T-cell (primary cell): ENCODE measurements at places on chromosomes 3 and 15.

DNA sequence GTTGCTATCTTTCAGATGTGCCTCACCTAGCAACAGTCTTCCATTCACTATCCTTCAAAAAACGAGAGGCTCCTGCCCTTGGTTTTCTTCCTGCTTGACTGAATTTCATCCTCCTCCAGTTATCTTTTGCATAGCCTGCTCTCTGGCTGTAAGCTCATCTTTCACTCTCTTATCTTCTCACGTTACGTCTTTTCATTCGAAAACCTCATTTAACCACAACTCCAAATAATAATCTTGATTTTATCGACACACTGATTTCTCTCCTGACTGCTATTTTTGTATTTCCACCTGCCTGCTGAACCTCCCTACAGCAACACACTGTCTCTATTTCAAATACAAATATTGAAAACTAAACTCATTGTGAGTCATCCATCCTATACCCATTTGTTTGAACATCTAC lies 230.7 kb upstream of the TMC3 start:
- DNase-seq: no peak

DNA sequence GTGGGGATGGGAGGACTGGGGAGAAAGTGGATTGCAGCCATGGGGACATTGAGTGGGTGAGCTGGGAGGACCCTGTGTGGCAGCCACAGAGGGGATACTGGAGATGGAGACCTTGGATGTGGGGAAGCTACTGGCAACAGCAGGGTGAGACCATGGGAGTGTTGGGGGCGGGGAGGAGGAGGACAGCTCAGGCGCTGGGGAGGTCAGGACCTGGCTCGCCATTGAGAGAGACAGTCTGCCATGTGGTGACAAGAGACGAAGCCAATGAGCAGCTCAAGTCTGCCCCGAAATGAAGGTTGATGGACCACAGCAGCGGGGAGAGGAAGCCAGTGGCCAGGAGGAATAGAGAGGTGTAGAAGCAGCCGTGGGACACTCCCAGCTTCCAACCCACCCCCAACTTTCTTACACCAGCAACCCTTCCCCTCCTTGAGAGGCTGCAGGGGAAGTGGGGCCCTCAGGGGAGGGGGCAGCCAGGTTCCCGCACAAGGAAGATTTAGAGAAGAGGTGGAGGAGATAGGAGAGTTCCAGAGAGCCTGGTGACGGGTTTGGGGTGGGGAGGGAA lies 118.1 kb downstream of the ASB7 start:
- no peak for DNase-seq

DNA sequence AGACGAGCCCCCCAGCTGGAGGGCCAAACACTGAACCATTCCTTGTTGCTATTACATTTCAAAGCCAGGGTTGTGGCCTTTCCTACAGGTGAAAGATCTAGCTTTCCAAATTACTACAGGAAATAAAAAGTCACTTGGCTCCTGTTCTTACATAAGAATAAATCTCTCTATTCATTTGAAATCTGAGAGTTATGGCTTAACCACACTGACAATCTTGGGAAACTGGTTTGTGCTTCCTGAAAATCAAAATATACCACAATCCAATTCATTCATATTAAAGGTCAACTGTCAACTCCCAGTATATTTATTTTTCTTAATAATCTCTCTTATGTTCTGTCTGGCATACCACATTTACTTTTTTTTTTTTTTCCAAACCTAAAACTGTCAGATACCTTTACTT lies 103.7 kb upstream of the LMOD3 start:
- DNase-seq: no peak

DNA sequence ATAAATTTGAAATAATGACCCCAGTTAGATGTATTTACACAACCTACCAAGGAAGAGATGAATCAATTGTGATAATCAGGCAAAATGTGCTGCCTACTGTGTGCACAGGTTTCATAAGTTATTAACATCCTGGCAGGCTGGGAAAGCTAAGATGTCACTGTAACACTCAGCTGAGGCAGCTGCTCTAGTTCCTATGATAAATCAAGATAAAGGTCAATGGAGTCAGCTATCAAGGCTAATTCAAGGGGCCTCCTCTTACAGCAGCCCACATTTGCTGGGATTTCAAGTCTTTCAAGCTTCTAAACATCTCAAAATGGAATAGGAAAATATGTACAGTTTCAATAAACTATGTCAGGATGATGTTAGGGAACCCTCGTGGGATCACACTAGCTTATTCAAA lies 70.7 kb upstream of the PYGO1 start:
- DNase-seq: no peak

GRCh38 chr3:13407475-13407874 lies 12.6 kb downstream of the NUP210 start:
- no peak for DNase-seq

DNA sequence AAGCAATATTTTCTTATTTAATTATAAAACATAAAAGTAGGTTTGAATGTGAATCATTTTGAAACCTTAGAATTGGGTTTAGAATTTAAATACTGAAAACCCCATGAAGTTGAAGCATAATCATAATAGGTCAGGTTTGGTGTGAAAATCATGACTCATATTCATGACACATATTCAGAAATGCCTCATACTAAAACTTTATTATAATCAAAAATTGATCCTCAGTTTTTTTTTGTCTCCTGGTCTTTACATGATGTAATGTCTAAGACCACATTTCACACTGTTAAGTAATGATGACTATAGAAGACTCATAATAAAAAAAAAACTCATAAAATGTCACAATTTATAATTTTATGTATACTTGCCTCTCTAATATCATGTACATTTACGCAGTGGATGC lies 190.4 kb downstream of the FOXP1 start:
- no peak for DNase-seq

- no peak for DNase-seq
Observed at GRCh38 chr3:188404701-188405100, 250.7 kb downstream of the LPP start.

GRCh38 chr3:132721479-132722164 lies 587 bp downstream of the NPHP3 start:
- no peak for DNase-seq

- no peak for DNase-seq
Observed at GRCh38 chr3:71311661-71312046, 271.9 kb downstream of the FOXP1 start.

DNA sequence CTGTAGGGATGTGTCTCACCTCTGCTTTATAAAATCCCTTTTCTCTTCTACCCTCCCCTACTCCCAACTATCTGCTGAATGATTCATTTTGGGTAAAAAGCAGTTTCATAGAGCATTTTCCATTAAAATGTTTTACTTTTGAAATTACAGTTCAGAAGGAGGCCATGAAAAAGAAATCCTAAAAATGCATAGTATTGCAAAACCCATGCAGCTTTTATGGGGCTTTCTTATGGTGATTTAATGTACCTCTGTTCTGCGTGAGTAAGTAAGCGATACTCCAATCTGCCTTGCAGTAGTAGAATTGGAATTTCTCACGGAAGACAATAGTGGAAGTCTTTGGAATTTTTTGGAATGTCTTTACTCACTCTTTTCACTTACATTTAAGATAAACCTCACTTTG lies 111.9 kb downstream of the ARPP21 start:
- no peak for DNase-seq

- DNase-seq: no peak
Observed at GRCh38 chr15:63915873-63916771, 82.4 kb upstream of the HERC1 start.

GRCh38 chr3:23806534-23807423 lies 1.0 kb downstream of the UBE2E1 start:
- no peak for DNase-seq

- DNase-seq: no peak
Observed at GRCh38 chr15:74417225-74417624, 16.5 kb downstream of the SEMA7A start.

DNA sequence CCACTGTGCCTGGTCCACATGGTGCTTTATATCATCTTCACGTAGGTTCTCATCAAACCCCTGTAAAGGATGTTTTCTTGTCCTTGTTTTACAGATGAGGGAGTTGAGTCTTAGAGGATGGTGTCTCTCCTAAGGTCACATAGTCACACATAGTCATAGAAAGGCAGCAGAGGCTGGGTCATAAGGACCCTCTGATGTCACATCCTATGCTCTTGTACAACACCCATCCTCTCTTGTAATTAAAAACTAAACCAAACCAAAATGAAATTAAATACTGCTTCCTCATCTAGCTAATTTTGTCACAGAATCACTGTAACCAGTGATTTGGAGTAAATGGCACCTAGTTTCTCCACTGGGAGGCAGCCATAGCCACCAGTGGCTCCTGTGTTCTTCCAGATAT lies 21.8 kb upstream of the ATP1B3 start:
- DNase-seq: no peak

GRCh38 chr3:24483873-24484272 lies 10.8 kb downstream of the THRB start:
- no peak for DNase-seq

GRCh38 chr3:44995142-44995770 lies 19.2 kb downstream of the EXOSC7 start:
- DNase-seq: no peak
